CD4-positive, CD25-positive, alpha-beta regulatory T cell (primary cell): ENCODE measurements at places on chromosomes 16 and 17. TPM values are rescaled to one million over a fixed set of nuclear protein-coding genes. Genes with fewer than 3 reads are reported as not detected.

Gene SBK1
- total RNA-seq: 20.2 TPM

Gene PABPN1L
- not detected for total RNA-seq

Gene PRDM7
- not detected for total RNA-seq

Gene TMC7
- total RNA-seq: not detected

Gene PDIA2
- total RNA-seq: not detected

Gene PDILT
- not detected for total RNA-seq

Gene IL34
- not detected for total RNA-seq

Gene PSMC3IP
- 2.5 TPM for total RNA-seq

Gene TMEM238L
- not detected for total RNA-seq

Gene ASPA
- not detected for total RNA-seq

Gene C1QTNF8
- total RNA-seq: not detected

Gene FBXO39
- 0.54 TPM for total RNA-seq

Gene DDX52
- 33.3 TPM for total RNA-seq

Gene NPIPA7
- 3.9 TPM for total RNA-seq

Gene HASPIN
- total RNA-seq: 0.27 TPM

Gene KRTAP4-3
- not detected for total RNA-seq

Gene SPPL2C
- total RNA-seq: not detected

Gene KRT27
- total RNA-seq: not detected

Gene EXOSC6
- 29.6 TPM for total RNA-seq

Gene KRTAP9-4
- not detected for total RNA-seq

Gene MAP1LC3B
- total RNA-seq: 83.2 TPM

Gene CCL7
- total RNA-seq: not detected

Gene LITAFD
- not detected for total RNA-seq

Gene POLR3E
- total RNA-seq: 249 TPM

Gene NPB
- total RNA-seq: not detected

Gene PIMREG
- not detected for total RNA-seq

Gene HBA1
- not detected for total RNA-seq

Gene ZNF821
- total RNA-seq: 21.6 TPM

Gene ZNF469
- 0.32 TPM for total RNA-seq

Gene ADAM11
- 0.35 TPM for total RNA-seq

Gene WNT9B
- not detected for total RNA-seq

Gene NOMO2
- 77.6 TPM for total RNA-seq

Gene CYGB
- total RNA-seq: not detected

Gene SHCBP1
- 6.9 TPM for total RNA-seq

Gene SAMD14
- 0.96 TPM for total RNA-seq

Gene PIK3R6
- 1.1 TPM for total RNA-seq

Gene TEKT5
- not detected for total RNA-seq

Gene KLHL10
- total RNA-seq: not detected

Gene STAT3
- total RNA-seq: 262 TPM

Gene AIPL1
- total RNA-seq: not detected

Gene ELMO3
- total RNA-seq: 2.2 TPM

Gene SHISA9
- total RNA-seq: not detected

Gene FADS6
- not detected for total RNA-seq

Gene KRTAP4-1
- total RNA-seq: not detected

Gene CDH5
- not detected for total RNA-seq

Gene HES7
- not detected for total RNA-seq

Gene COPRS
- 5.0 TPM for total RNA-seq

Gene ABAT
- 13.9 TPM for total RNA-seq

Gene CLDN7
- total RNA-seq: not detected

Gene PER1
- total RNA-seq: 1,740 TPM

Gene SLC47A1
- not detected for total RNA-seq

Gene SPHK1
- total RNA-seq: 0.52 TPM

Gene GRIN2C
- total RNA-seq: not detected

Gene BAHCC1
- 0.54 TPM for total RNA-seq

Gene BRIP1
- 3.0 TPM for total RNA-seq

Gene ZNF778
- 7.9 TPM for total RNA-seq

Gene BCL6B
- 0.42 TPM for total RNA-seq

Gene CMTM2
- total RNA-seq: 0.49 TPM
